Activated CD8-positive, alpha-beta memory T cell treated with anti-CD3 and anti-CD28 coated beads for 24 hours (primary cell): ENCODE measurements at places on chromosomes 1 and 21.

- no peak for DNase-seq
These were observed 10.1 kb upstream of the GUCA2B start for GRCh38 chr1:42142894-42143675.

DNA sequence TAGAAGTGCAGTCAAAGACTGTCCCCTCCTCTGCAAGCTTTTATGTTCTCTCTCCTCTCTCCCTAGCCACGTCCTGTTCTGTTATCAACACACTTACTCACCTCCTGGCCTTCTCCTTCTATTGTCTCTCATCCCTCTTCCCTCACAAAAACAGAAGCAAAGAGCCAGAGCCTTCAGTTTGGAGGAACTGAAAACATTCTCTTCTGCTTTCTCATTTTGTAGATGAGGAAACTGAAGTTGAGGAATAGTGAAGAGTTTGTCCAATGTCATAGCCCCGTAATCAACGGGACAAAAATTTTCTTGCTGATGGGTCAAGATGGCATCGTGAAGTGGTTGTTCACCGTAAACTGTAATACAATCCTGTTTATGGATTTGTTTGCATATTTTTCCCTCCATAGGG is 1.9 kb downstream of the NLRP3 start:
- DNase-seq: no peak

DNA sequence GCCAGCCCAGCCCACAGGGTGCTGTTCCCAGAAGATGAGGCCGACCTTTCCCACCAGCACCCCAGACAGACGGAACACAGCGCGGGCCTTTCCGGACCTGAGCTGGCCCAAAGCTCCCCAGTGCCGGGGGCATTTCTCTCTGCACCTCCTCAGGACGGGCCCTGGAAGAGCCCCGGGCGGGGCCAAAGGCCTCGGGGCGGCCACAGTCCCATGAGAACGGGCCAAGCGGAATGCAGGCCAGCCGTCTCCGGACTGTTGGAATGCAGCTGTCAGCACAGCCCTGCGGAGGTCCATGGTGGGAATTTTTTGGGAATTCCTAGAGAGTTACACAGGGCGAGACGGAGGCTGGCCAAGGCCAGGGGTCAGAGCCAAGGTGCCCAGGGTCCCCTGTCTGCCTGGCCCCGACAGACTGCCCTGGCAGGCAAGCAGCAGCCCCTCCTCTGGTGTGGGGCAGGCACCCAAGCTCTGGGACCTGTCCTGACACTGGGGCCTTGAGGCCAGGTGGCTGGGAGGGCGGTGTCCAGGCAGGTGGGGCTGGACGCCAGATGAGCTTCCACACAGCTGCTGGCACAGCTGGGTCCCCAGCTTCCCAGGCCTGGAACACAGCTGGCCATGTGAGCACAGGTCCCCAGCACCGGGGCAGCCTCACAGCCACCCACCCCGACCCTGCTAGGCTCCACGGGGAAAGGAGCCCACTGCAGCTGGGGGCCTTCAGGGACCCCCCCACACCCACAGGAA is 63.0 kb downstream of the MEGF6 start:
- no peak for DNase-seq

DNA sequence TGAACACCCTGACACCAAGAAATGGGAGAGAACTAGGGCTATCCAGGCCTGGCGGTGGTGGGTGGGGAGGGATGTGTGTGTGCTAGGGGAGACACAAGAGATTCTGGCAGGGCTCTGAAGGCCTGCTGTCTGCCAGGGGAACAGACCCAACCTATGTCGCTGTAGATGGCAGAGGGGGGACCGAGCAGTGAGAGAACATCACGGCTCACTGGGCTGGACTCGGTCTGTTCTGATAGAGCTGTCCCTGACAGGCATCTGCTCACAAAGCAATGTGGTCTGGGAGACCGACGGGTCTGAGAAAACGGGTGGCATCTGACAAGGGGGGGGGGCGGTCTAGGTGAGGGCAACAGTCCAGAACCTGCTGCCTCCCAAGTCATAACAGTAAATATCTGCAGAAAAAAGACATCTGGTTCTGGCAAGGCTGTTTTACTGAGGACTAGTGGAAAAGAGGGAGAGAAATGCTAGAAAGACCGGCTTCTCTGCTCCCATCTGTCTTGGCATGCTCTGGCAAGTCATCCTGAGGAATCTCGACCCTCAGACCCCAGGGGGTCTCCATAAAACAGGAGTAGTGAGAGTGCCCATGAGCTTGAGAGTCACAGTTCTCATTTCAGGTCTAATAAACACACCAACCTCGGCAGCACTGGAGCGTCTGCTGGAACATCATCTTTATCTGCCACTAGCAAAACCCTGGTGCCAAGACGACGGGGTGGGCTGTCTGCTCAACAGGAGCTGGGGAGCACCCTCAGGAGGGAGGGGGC is 36.5 kb downstream of the SLC66A1 start:
- no peak for DNase-seq

GRCh38 chr1:17595602-17595925 is 56.1 kb downstream of the ARHGEF10L start:
- no peak for DNase-seq

- DNase-seq: no peak
These were observed 34.1 kb upstream of the BTG2 start for GRCh38 chr1:203271018-203271743.

- no peak for DNase-seq
These were observed 389.7 kb upstream of the RUNX1 start for GRCh38 chr21:35438643-35439404.

- DNase-seq: no peak
These were observed 10.6 kb upstream of the NADK start for GRCh38 chr1:1788646-1789431.

DNA sequence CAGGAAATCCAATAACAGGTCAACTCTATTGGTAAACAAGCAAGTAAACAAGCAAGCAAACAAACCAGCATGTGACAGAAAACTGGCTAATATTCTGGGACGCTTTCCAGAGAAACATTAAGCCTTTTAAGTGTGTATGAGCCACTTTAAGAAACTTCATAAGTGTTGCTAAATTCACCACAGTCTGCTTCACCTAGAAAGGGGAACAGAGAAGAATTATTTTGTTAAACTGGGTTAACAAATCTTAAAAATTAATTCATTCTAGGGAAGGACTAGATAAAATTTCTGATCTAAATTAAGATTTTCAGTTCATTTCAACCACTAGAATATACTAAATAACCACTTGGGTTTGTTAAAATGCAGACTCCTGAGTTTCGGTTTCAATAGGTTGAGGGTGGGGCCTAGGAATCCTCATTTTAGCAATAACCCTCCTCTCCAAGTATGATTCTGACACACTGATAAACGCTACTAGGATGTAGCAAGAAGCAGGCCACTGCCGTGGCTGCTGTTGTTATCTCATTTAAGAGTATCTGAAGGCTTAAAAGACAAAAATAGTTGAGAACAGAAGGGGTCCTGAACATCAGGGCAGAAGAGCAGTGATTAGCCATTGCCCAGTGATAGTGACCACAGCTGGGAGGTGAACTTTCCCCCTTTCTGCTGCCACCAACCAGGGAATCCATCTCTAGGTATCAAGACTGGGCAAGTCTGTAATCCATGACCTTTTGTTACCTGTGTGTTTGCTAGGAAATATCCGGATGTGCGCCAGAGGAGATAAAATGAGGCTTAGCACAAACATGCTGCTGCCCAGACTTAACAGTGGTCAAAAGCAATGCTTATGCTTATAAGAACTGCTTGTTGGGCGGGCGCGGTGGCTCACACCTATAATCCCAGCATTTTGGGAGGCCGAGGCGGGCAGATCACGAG is 11.2 kb downstream of the CREG1 start:
- DNase-seq: no peak

DNA sequence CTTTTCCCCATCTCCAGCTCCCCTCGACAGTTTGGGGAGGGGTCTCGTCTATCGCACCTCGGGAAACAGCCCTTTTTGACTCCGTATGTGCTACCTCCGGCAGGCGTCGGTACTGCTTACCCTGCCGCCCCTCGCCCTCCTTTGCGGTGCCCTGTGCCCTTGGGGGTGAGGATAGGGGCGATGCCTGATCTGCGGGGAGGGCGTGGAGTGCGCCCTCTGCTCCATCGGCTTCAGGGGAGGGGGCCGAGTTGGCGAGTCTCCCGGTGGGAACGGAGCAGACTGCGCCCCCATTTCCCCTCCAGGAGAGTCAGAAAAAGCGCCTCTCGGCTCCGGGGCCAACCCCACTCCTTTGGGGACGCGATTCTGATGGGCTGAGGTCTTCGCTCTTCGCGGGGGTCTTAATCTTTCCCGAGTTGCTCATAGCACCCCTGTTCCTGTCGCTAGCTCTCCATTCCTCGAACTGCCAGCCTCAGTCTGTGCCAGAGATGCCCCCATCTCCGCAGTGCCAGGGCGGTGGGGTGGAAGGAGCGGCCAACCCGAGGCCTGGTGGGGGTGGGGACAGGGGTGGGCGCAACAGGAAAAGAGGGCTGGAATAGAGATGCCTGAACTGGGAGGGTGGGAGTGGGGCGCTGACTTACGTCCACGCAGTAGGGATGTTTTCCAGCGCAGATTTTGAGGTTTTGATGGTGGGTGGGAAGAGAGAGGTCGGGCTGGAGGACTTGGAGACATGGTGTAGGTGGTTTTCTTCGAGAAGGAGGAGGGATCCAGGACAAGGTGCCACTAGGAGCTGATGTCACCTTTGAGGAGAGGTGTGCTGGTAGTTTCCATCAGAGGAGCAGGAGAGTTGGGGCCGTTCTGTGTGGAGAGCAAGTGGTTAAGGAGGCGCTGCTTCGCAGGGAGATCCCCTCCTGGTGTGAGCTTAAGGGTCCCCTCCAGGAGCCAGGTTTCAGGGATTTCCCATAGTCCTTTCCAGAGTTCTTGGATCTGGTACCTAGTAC is 674 bp downstream of the PPFIA4 start:
- DNase-seq: peak; percentile 61

- no peak for DNase-seq
These were observed 7.7 kb downstream of the KANK4 start for GRCh38 chr1:62311473-62311943.

DNA sequence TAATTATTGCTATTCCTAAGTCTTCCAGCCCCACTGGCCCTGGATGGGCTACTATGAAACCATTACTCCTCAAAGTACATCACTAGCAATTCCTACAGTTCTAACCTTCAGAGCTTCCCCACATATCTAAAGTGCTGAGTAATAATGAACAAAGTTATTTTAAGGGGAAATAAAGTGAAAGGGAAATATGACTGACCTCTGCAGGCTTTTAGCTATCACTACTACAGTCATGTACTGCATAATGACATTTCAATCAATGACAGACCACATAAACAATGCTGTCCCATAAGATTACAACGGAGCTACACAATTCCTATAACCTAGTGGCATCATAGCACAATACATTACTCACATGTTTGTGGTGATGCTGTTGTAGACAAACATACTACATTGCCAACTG is 32.5 kb upstream of the ASPM start:
- DNase-seq: no peak

DNA sequence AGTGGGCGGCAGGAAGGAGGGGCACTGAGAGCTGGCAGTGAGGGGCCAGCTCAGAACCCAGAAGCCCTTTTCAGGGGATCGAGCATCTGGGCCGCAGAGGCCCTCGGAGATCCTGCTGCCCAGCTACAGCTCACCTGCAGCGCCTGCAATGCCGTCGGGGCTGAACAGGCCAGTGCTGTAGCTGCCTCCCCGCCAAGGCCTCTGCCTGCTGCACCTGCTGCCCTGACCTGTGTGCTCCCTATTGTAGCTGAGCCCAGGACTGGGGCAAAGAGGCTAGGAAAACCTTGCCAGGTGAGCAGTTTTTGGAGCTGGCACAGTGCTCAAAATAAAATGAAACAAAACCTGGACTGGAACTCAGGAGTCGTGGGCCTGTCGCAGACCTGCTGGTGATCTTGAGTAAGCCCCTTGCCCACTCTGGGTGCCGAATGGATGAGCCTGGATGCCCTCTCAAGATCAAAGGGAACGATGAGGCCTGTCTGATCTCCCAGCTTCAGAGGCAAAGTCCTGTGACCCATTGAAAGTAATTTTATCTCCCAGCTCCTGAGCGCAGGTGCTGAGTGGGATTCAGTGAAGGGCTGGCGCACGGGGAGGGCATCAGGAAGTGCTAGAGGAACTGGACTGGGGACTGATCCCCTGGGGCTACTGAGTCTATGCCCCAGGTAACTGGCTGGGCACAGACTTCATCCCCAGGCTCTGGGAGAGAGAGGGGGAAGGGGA is 154.6 kb downstream of the FOXD2 start:
- peak; percentile 47 for DNase-seq

DNA sequence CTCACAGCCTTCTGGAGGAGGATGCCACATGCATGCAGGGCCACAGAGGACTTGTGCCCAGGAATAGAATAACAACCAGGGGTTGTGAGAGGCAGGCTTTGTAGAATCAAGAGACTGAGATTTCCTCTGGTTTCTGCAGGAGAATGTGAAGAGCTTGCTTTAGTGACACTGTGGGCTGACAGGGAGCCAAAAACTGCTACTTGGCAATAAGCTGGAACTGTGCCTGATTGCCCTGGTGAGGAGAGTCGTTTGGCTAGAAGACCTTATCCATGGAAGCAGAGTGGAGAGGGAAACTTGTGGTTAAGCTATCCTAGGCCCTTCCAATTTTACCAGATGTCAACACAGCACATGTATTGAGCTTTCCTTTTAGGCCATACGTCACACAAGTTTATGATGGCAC is 902.1 kb downstream of the MRPL39 start:
- DNase-seq: no peak

DNA sequence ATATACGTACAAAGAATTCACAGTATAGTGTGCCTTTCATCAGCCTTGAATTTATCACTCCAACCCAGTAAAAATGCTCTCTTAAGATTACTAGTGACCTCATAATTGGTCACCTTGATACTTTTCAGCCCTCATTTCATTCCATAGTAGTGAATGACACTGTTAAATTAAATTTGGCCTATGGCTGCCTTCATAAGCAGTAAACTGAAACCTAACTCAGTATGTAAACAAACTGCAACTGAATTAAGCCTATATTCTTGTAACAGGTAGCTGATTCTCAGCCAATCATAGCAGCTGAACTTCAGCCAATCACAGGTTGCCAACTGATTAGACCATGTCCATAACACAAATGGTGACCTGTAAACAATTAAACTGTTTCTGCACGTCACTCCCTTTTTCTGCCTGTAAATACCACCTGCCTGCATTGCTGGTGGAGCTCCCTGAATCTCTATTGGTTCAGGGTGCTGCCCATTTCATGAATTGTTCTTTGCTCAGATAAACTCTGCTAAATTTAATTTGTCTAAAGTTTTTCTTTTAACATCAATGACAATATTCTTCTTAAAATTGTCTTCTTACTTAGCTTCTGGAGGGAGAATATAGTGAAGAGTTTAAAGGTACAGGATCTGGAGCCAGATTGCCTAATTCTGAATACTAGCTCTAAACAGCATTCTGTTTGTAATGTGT is 24.0 kb upstream of the CAMSAP2 start:
- DNase-seq: no peak
